ENCODE measurements at places on chromosomes 4 and X. TPM values are rescaled to one million over a fixed set of nuclear protein-coding genes. Genes with fewer than 3 reads are reported as not detected.

GRCh38 chr4:168380290-168380689 is 61.7 kb upstream of the DDX60 start:
- H3K27ac ChIP-seq, result no peak overlapping the region
- no peak for DNase-seq
- H3K36me3 ChIP-seq, result no peaks in the 10 kb centered on the region
- H3K4me1 ChIP-seq, result no peaks in the 10 kb centered on the region

DNA sequence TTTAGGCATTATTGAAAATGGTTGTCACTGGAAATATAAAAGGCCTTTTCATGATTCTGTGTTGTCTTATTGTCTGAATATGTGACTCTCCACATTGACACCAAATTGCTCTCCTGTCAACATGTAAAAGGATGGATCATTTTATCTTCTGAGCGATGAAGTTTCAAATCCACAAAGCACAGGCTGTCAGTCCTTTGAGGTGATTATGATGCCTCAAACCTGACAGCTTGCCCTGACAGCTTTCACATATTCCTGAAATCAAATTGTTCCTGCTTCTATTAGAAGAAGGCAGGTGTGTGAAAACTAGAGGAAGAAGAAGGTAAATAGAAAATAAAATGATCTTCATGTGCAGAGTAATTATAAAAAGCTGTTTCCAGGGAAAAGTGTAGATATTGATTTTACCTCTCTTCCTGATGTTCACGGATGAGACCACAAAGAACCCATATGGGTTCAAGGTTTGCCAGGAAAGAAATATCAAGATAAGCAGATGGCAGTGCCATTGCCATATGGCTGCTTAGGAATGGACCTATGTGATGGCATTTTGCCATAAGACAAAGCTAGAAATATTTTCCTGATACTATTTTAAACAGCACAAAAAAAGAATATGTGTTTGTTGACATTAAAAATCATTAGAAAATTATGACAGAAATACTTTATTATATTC is 1006.3 kb upstream of the AGA start:
- H3K27me3 ChIP-seq, result no peaks in the 10 kb centered on the region
- no peaks in the 10 kb centered on the region for H3K4me1 ChIP-seq
- no peak overlapping the region for H3K27ac ChIP-seq
- no peak for DNase-seq

DNA sequence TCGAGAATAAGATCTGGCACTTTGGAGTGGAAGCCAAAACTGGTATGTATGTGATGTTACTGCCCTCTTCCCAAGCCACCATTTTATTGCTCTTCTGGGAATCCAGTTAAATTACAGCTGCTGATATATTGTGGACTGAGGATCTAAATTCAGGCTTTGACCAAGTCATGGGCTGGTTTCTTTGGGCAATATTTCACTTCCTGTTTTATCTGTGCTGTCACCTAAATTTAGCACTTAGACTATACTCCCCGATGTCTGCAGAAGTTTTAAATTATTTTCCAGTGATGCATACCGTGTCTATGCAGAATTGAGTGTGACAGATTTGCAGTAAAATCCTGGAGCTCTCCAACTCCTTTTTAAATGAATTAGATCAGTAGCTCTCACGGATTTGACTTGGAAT is 100.0 kb downstream of the TEX13A start:
- H3K27ac ChIP-seq, result no peak overlapping the region
- peaks cover 6% of the 10 kb centered on the region for H3K27me3 ChIP-seq
- no peaks in the 10 kb centered on the region for H3K4me1 ChIP-seq
- H3K4me3 ChIP-seq, result no peak overlapping the region

- H3K4me3 ChIP-seq, result no peak overlapping the region
- H3K27ac ChIP-seq, result no peak overlapping the region
- peaks cover 3% of the 10 kb centered on the region for H3K27me3 ChIP-seq
- H3K4me1 ChIP-seq, result no peaks in the 10 kb centered on the region
Observed at GRCh38 chrX:41721590-41721989, 2.4 kb upstream of the GPR82 start.

DNA sequence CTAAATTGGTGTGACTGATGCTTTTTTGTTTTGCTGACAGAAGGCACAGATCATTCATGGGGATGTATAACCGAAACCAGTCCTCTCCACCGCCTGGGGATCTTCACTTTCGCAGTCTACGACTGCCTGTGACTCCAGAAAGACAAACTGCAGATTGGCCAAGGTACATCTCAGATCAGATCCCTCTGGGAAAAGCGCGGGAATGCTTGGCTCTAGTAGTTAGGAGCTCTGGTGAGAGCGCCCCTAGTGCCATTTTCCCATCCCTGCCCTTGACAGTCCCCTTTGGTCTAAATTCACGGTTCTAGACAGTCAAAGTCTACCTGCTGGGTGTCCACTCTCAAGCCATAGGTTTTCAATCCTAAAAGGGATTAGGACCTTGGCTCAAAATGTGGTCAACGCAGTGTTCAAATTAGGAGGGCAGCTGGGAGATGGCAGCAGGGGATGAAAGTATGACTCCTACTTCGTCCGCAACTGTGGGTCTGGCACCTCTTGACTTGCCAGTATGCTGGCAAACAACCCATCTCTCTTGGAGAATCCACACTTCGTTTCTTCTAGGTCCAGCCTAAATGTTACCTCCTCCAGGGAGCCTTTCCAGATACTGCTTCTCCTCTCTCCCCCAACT is 6.9 kb upstream of the HAND2 start:
- DNase-seq, result no peak
- no peaks in the 10 kb centered on the region for H3K36me3 ChIP-seq
- H3K4me1 ChIP-seq, result no peaks in the 10 kb centered on the region

- H3K4me3 ChIP-seq, result no peak overlapping the region
- no peaks in the 10 kb centered on the region for H3K27me3 ChIP-seq
- no peak for DNase-seq
- H3K4me1 ChIP-seq, result no peaks in the 10 kb centered on the region
Observed at GRCh38 chr4:8617486-8618040, 25.0 kb downstream of the CPZ start.

DNA sequence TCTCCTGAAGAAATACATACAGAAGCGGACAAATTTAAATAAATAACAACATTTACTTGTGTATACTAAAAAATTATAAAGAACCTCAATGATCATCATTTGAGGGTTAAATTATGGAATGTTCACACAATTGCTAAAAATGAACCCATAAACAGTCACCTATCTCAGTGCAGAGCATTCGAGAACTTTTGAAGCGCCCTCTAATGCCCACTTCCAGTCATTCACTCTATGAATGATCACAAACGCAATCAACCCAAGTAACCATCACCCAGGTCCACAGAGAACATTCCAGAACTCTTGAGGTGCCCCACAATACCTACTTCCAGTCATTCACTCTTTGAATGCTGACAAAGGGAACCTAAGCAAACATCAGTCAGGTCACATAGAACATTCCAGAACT is 103.5 kb upstream of the PLAC1 start:
- peaks cover 5% of the 10 kb centered on the region for H3K27me3 ChIP-seq
- H3K27ac ChIP-seq, result no peak overlapping the region
- no peak for DNase-seq
- H3K36me3 ChIP-seq, result no peaks in the 10 kb centered on the region
- H3K4me1 ChIP-seq, result no peaks in the 10 kb centered on the region
- H3K4me3 ChIP-seq, result no peak overlapping the region

- H3K4me3 ChIP-seq, result no peak overlapping the region
- H3K27ac ChIP-seq, result no peak overlapping the region
- H3K4me1 ChIP-seq, result peaks cover 8% of the 10 kb centered on the region
- H3K27me3 ChIP-seq, result no peaks in the 10 kb centered on the region
- H3K36me3 ChIP-seq, result peaks cover 70% of the 10 kb centered on the region
- DNase-seq, result no peak
Observed at GRCh38 chr4:118736900-118737299, 51.7 kb downstream of the METTL14 start.

The CTAG1A gene
- total RNA-seq, result not detected

All from adrenal gland (tissue), 19 donors.